DMS 273 treated with DMSO at 0.1 percent for 48 hours (cell line): ENCODE measurements at places on chromosomes 2 and 18.
A peak's percentile ranks its signal among the peaks of the same experiment; 100 is the strongest.

DNA sequence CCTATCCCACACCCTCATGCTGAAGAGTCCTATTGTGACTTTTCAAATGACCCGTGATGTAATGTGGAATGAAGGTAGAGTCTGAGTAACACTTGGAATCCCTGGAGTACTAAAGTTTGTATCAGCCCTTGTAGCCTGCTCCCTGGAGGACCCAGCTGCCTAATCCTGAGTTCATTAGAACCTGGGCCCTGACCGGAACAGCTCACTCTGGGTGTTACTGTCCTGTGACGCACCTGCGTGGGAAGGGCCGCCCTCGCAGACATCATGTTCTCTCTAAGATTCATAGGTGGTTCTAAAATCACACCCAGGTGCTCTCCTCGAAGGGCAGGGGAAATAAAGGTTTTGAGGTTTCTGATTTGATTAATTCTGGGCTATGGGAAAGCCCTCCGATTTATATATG, 62.3 kb downstream of the NCK2 start:
- DNase-seq: no peak

DNA sequence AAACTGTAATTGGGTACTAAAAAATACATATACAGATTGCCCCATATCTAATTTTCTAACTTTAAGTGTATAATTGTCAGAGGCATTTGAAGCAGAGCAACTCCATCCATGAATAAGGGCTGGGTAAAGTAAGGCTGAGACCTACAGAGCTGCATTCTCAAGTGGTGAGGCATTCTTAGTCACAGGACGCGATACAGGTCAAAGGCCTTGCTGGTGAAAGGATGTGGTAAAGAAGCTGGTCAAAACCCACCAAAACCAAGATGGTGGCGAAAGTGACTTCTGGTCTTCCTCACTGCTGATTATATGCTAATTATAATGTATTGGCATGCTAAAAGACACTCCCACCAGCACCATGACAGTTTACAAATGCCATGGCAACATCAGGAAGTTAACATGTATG, 50.0 kb downstream of the SLC8A1 start:
- DNase-seq: no peak

DNA sequence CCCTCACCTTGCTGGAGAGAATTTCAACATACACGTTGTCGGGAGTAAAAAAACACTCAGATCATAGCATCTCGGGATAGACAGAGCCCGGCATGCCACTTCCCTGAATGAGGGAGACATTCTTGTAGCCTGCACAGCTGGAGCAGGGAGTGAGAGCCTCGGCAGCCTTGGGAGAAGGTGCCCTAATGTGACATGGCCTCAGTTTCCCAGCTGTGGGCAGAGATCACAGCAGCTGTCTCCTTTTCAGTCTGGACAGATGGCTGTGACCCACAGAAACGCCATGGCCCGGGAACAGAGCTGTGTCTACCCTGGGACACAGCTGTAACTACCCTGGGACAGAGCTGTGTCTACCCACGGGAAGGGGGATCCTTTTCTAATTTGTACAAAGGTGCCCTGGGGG, 55.9 kb downstream of the HS1BP3 start:
- DNase-seq: no peak

DNA sequence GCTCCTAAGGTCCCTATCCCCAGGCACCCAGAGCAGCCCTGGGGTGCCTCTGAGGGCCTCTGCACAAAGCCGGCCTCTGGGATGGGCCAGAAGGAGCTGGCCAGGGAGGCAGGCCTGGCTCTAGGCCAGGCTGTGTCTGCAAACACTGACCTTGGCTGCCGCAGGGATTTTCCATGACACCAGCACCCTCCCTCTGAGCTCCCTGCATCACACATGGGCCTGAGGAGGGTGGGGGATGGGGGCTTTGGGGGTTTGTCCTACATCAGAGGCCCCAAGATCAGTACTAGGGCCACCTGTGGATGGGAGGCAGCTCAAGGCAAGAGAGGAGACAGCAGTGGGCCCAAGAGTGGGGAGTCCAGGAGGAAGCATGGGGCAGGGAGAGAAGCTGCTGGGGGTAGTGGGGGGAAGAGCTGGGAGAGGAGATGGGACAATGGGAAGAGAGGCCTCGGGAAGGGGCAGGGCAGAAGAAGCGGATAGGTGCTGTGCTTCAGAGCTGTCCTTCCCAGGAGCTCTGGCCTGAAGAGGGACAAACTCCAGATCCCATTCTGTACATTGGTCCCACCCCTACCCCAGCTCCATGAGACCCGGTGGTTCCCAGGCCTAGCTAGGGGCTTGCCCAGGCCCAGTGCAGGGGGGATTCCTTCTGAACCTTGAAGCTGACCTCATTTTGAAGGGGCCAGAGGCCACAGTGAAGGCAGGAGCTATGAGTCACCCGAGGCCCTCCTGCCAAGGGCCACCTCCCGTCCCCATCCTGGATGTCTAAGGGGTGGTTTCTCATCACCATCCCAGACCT, 28.0 kb downstream of the KCNK3 start:
- DNase-seq: peak; percentile 8

GRCh38 chr2:17388798-17389197, 129.4 kb downstream of the RAD51AP2 start:
- DNase-seq: no peak

DNA sequence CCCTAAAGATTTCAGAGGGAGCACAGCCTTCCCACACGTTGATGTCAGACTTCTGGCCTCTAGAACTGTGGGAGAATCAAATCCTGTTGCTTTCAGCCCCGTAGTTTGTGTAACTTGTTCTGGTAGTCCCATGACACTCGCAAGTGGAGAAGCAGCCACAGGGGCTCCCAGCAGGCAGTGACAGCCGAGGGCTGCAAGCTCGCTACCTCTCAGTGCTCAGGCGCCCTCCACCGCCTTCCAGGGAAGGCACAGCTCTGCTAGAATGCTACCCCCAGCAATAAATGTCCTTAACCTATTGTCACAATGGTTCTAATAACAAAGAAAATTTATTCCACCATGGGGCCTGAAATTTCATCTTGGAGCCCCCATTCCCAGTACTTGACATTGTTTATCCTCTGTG, 143.1 kb upstream of the ZNF236 start:
- no peak for DNase-seq

DNA sequence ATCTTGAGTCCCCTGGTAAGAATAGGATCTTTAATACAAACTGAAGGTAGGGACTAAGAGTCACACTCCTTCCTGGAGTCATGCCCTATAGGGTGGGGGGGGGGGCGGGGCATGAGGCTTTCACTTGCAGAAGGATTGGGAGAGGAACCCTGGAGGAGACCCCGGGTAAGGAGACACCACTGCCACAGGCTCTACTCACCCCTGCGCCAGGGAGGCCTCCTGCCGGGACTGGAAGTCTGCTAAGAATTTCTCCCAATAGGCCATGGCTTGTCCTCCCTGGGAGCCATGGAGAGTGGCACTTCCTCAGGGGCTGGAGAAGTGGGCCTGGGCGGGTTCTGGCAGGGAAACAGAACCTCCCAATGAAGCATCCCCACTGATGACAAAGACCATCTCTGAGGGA, 645.3 kb upstream of the RAB6C start:
- no peak for DNase-seq

GRCh38 chr2:189210250-189211087, 30.9 kb upstream of the COL5A2 start:
- no peak for DNase-seq

DNA sequence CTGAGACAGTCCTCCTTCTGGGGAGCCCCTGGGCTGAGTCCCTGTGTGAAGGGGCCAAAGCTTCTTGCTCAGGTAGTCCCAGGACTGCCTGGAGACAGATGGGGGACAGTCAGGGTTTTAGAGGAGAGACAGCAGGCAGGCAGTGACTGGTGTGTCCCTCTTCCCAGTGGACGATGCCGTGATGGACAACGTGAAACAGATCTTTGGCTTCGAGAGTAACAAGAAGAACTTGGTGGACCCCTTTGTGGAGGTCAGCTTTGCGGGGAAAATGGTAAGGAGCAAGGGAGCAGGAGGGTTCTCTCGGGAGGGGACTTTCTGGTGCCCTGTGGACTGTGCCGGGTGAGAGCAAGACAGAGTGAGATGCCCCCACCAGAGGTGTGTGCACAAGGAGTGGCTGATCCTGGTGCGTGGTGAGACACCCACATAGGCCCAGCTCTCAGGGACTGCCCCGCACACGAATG, 74.8 kb downstream of the DYSF start:
- no peak for DNase-seq

DNA sequence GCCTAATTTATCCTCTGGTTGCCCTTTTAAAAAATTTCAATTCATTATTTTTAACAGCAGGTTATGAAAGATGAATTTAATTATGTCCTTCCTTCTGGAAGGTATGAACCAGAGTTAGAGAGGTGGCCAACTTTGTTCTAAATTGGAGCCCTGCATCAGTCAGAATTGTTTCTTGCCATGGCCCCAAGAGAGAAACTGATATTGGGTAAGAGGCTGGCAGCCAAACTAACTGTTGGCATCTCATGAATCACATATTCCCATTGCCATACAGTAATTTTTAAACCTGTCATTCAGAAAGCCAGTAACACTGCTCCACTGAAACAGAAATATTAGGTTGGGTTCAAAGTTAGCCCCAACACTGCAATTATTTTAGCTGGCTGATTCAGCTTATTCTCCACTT, 67.4 kb downstream of the SMAD2 start:
- no peak for DNase-seq

DNA sequence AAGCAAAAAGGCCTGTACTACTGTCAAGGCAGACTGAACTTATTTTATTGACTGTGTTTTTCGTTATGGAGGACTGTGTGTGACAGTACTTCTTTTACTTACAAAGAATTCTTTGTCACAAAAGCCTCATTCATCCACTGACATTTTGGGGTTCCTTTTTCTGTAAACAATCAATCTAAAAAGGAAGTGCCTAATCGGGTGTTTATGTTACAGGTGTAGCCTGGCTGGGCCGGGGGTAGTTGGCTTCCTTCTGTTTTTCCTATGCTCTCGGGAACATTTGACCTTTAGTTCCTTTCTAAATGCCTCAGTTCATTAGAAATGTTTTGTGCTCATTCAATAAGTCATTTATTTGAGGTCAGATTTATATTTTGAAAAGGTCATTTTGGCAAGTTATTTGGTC, 8.3 kb downstream of the ZCCHC2 start:
- no peak for DNase-seq

- no peak for DNase-seq
These were observed 41.0 kb downstream of the TMEM87B start for GRCh38 chr2:112096098-112096497.

- no peak for DNase-seq
These were observed 1.5 kb downstream of the RHBDD1 start for GRCh38 chr2:226837334-226837733.

- DNase-seq: no peak
These were observed 220.3 kb downstream of the C1D start for GRCh38 chr2:67842375-67842959.

- no peak for DNase-seq
These were observed 39.7 kb downstream of the C2orf76 start for GRCh38 chr2:119326938-119327337.

- no peak for DNase-seq
These were observed 27.2 kb downstream of the SERPINB8 start for GRCh38 chr18:63997041-63997440.

GRCh38 chr18:6737833-6738232, 8.3 kb downstream of the ARHGAP28 start:
- no peak for DNase-seq

- DNase-seq: no peak
These were observed 59.0 kb downstream of the SDC1 start for GRCh38 chr2:20165677-20166509.

GRCh38 chr2:55431982-55432627, 12.4 kb upstream of the CCDC88A start:
- DNase-seq: no peak

GRCh38 chr2:59308108-59308507, 1067.0 kb upstream of the FANCL start:
- no peak for DNase-seq

- no peak for DNase-seq
These were observed 14.7 kb downstream of the CAPN13 start for GRCh38 chr2:30792521-30792920.

GRCh38 chr2:55043841-55044240, 6.4 kb downstream of the RTN4 start:
- no peak for DNase-seq

DNA sequence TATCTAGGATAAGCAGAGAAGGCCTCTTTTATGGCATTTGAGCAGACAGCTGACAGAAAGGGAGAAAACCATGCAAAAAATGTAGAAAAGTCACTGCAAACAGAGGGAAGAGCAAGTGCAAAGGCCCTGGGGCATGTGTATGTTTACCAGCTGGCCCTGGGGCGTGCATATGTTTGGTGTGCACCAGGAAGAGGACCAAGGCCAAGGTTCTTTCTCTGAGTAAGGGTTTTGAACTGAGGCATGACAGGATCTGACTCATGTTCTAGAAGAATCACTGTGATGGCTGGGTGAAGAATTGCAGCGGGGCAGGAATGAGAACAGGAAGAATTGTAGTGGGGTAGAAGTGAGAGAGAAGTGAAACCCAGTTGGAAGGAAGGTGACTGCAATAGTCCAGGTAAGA, 69.6 kb downstream of the STEAP3 start:
- DNase-seq: no peak

GRCh38 chr2:171406044-171406443, 27.7 kb downstream of the METTL8 start:
- DNase-seq: no peak

DNA sequence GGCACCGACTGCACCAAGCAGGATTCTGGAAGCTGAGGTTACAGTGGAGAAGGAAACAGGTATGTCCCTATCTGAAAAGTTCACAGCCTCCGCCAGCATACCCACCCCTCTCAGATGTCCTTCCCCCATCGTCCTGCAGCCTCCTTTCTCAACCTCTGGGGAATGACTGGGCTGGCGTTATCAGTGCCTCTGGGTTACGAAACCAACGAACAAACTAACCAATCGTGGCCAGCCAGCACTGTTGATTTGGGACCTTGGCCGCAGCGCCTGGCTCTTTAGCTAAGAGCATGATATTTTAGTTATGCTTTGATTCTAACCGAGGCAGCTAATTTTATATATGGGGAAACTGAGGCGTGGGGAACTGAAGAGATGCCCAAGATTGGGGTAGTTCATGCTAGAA, 233.0 kb downstream of the TFCP2L1 start:
- DNase-seq: no peak

GRCh38 chr2:138084206-138084605, 119.9 kb downstream of the HNMT start:
- no peak for DNase-seq

DNA sequence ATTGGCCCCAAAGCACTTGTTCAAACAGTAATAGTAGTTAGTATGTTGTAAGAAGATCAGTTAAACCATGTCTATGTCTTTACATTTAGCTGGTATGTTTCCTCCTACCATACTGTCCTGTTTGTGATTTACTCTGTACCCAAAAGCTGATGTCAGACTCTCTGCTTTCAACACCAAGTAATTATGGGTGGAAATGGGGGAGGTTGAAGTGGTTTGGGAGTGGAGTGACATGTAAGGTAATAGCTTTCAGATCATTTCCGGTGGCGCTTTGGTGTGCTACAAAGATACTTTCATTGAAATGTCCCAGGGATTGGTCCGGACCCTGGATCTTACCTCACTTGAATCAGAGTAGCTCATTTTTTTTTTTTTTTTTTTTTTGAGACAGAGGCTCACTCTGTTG, 39.7 kb upstream of the TGIF1 start:
- no peak for DNase-seq
